ENCODE measurements at places on chromosomes 3 and 15.

- DNase-seq, result no peak
Measured at GRCh38 chr3:195208183-195208582, 62.8 kb downstream of the XXYLT1 start.

DNA sequence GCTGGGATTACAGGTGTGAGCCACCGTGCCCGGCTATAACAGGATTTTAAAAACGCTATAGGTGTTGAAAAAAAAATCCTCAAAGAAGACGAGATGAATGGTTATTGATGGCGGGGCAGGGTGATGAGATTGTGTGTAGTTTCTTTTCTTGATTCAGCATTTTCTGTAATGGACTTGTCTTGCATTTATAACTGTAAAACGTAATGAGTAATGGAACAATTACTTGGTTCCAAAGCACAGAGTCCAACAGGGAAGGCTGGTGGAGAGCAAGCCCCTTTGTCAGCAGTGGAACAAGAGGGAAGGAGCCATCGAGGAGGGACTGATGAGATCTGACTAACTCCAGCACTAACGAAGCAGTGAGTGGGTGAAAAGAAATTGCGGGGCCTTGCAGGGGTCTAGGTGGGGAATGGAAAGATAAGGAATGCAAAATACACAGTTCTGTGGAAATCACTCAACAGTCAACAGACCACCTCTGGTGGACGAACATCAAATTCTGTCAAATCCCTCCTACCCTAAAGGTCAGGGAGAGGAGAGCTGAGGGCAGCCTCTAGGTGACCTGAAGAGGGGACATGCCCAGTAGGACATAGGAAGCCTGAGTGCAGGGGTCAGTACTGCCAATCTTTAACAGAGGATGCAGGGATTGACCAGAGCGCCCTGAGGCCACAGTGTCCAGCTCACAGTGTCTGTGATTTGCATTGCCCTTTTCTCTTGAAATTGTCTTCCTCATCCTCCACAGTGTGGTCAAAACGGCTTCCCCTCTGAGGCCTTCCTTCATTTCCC lies 23.1 kb upstream of the CDCP1 start:
- no peak for DNase-seq

GRCh38 chr15:59205839-59206622 lies 612 bp upstream of the LDHAL6B start:
- DNase-seq, result no peak

DNA sequence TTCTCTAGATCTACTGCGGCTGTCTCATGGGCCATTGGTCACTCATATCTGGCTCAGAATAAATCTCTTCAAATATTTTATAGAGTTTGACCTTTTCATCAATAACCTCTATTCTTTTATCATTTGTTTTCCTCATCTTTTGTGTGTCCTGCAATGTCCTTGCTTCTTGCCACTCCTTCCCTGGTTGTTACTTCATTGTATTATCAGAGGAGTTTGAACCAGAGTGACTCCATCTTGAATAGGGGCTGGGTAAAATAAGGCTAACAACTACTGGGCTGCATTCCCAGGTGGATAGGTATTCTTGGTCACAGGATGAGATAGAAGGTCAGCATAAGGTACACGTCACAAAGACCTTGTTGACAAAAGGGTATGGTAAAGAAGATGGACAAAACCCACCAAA lies 9.9 kb upstream of the LPCAT4 start:
- no peak for DNase-seq

GRCh38 chr15:28942046-28942445 lies 56.3 kb downstream of the APBA2 start:
- DNase-seq, result peak; percentile 11

DNA sequence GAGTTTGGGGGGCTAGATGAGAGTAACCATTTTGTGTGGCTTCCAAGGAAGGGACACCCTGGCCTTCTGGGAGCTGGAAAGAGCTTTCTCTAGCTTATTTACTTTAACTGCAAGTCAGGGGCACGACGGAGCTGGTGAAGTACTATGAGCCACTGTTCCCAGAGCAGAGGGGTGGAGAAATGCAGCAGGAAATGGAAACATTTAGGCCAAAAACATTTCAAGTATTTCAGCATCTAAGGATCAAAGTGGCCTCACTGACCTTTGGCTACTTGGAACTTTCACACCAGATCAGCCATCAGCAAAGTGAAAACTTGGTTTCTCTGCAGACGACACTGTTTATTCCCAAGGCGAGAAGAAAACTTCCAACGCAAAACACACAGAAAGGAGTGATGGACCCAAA lies 7.9 kb downstream of the DGKG start:
- DNase-seq, result no peak
